Kasumi-1 (cell line): ENCODE measurements at places on chromosomes 12 and 14.

DNA sequence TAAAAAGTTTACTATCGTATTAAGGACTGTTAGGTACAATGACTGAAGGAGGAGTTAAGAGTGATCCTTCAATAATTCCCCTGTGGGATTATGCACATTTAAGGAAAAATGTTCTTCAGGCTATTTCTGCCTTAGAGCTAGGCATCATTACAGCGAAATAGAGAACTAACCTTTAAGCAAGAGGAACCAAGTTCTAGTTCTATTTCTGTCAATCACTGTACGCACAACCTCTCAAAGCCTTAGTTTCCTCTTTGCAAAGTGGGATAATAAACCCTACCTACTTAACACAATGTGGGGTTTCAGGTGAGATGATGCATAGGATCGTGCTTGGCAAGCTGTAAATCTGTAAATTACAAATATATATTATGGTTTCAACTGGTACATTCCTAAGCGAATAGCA is 15.4 kb downstream of the NTF3 start:
- DNase-seq = no peak

DNA sequence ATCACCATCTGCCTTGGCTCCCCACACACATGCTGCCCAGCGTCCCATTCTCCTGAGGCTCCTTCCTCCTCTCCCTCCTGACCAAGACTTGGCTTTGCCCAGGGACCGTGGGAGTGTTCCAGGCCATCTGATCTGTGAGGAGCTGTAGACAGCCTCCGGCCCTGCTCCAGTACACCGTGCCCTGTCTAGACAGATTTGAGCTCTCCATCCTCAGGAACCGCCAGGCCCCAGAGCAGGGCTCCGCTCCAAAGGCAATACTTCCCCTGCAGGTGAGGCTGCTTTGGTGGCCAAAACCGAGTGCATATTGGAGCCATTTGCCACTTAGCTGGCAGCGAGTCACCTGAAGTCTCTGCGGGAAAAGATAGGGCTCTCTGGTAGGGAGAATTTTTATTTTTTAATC is 147.4 kb downstream of the ANO2 start:
- no peak for DNase-seq

GRCh38 chr14:105581551-105582341 is 55.4 kb downstream of the TMEM121 start:
- no peak for DNase-seq

GRCh38 chr12:54762390-54762789 is 91.9 kb upstream of the MUCL1 start:
- no peak for DNase-seq

- DNase-seq = no peak
Measured at GRCh38 chr12:19546611-19547162, 107.4 kb downstream of the AEBP2 start.

DNA sequence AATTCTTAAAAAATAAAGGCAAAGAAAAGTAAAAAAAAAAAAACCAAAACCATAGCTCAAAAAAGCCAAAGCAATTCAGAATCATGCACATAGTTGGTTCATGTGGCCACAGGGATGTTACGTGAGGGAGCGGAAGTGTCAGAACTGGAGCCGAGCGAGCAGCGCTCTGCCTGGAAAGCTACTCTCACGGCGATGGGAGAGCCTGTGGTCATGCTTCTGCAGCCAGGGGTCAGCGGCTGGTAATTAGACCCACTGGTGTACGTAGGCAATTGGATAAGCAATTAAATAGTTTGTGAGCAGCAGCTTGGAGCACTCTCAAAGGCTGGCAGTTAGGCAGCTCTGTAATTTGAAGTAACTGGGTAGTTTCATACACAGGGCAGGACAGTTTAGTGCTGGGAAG is 58.1 kb downstream of the TRHDE start:
- no peak for DNase-seq

DNA sequence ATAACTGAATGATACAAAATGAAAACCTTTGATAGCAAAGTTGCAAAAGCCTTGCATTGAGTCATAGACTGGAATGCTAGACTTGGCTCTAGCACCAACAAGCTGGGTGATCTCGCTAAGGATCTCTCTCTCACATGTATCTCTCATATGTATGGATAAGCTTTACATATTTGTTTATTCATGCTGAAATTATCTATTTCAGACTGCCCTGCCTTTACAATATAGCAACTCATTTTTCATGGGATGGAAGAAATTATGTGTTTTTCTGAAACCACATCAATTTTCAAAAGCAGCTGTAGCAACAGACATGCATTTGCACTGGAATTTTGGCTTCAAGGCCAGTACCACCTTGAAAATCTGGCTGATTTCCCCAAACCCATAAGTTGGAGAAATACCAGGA is 11.4 kb downstream of the RERG start:
- DNase-seq = no peak

DNA sequence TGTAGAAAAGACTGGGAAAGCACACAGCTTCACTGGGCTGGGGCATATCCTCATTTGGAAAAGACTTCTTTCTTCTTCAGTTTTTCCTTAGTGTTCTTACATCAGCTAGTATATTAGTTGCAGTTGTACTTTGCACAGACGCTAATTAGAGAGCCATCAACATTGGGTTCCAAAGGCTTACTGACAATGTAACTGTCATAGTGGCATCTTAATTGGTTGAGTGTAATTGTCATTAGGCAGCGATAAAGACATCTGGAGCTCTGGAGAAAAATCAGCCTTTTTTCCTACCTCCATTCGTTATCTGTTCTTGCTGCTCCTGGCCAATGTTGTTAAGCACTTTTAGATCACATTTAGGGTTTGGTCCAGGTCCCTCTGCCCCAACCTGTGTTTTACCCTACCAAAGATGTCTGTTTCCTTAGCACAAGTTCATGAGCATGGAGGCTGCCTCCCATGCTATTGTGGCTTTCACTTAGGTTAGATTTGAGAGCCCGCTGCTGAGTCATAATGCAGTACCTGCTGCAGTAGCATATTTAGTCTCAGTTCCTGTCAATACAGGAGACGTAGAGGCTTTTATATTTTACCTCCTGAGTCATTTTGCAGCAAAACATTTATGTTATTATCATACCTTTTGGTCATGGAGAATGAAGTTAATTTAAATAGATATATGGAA is 49.2 kb downstream of the FBXW8 start:
- DNase-seq = no peak

GRCh38 chr12:116859079-116859478 is 22.2 kb downstream of the HRK start:
- DNase-seq = no peak

GRCh38 chr12:92107094-92107493 is 38.6 kb downstream of the BTG1 start:
- DNase-seq = no peak
